ENCODE measurements at places on chromosomes 2 and 18.

DNA sequence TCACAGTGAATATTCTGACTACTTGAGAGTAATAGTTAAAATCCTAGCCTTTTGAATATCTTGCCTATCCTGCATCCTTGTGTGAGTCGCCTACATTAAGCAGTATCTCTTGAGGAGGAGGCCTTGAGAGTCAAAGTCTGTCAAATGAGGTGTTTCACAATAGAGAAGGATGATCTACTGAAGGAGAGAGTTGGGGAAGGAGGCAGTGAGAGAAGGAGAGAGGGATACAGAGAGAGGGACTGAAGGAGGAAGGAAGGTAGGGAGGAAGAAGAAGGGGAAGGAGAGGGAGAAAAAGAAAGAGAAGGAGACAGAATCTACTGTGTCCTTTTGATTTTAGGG lies 123.6 kb upstream of the CYP26B1 start:
- DNase-seq, result no peak

- no peak for DNase-seq
Measured at GRCh38 chr2:39405364-39405763, 31.7 kb downstream of the MAP4K3 start.

GRCh38 chr2:1606421-1607235 lies 137.7 kb downstream of the PXDN start:
- DNase-seq, result no peak

- DNase-seq, result no peak
Measured at GRCh38 chr2:100875516-100876230, 55.7 kb downstream of the NPAS2 start.

GRCh38 chr2:149877913-149878312 lies 290.3 kb upstream of the MMADHC start:
- no peak for DNase-seq

GRCh38 chr2:71101656-71102055 lies 28.4 kb downstream of the MCEE start:
- DNase-seq, result no peak
